Stromal cell of bone marrow (primary cell): ENCODE measurements at places on chromosomes 1 and 21.

- DNase-seq = no peak
These were observed 808 bp downstream of the MAP3K21 start for GRCh38 chr1:233328142-233328921.

GRCh38 chr1:169595764-169596711 is 9.8 kb upstream of the F5 start:
- no peak for DNase-seq

GRCh38 chr1:62058956-62059355 is 135.7 kb upstream of the L1TD1 start:
- DNase-seq = no peak

- no peak for DNase-seq
These were observed 14.7 kb downstream of the PGLYRP4 start for GRCh38 chr1:153333902-153334301.

DNA sequence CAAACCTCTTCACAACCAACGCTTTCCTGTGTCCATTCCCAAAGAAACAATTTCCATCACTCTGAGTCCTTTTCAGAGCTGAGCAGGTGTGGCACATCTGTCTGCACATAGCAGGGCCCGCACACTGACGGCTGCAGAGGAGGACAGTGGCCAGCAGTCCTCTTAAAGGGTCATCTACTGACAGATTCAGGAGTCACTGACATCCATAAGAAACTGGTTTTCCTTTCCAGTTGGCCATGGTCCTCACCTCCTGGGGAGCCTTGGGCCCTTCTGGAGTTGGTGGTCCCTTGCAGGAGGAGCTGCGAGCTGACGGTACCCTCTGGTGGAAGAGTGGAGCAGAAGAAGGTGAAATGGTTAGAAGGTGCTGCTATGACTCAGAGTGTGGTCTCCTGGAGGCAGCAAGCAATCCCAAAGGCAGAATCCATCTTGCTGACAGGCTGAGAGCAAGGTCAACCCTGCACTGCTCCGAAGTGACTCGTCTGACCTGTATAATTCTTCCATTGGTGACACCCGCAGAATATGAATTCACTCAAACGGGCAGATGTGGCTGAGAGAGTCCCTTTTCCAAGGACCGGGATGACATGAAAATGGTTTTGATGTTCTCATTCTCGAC is 278.5 kb upstream of the C1orf174 start:
- DNase-seq = no peak

GRCh38 chr1:15430787-15431570 is 7.3 kb upstream of the CTRC start:
- DNase-seq = no peak

DNA sequence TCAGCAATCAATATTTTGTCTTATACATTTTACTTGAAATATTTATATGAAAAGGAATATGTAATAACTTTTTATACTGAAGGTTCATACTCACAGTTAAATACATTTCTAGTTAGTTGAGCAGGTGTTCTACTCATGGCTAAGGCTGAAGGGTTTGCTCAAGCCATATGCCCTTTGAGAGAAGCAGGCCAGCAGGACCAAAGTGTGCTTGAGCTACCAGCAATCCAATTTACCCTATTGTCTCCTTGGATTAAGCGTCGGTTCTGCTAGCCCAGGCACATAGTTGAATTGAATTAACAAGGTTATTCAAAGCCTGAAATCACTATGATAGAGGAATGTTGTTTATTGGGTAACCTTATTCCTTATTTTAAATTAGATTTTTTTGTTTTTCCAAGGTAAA is 151.5 kb upstream of the BACE2 start:
- DNase-seq = no peak

DNA sequence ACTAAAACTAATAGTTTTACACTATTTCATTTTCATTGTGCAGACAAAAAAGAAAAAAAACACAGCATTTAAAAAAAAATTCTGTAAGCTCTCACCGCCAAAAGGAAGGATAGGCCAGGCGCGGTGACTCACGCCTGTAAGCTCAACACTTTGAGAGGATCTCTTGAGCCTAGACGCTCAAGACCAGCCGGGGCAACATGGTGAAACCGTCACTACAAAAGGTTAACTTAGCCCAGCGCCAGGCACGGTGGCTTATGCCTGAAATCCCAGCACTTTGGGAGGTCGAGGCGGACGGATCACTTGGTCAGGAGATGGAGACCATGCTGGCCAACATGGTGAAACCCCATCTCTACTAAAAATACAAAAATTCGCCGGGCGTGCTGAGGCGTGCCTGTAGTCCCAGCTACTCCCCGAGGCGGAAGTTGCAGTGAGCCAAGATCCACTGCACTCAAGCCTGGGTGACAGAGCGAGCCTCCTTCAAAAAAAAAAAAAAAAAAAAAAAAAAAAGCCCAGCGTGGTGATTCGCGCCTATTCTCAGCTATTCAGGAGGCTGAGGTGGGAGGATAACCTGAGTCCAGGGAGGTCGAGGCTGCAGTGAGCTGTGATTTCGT is 14.3 kb upstream of the SPEN start:
- DNase-seq = no peak

DNA sequence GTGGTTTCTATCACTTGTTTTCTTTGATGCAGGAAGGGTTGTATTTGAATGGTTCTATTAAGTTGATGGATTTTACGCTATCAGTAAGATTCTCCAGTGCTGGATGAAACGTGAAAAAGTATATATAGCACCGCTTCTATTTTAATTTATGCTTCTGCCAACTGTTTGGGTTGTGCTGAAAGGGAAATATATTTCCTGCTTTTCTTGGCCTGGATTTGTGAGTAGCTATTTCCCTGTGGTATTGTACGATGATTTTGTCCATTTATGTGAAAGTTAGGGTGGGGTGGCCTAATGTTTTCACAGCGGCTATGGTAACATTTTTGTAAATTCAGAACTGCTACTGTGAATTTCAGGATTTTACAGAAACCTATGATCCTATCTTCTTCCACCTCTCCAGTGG is 322 bp downstream of the C1orf162 start:
- peak; percentile 42 for DNase-seq
